CD4-positive, alpha-beta T cell treated with Interleukin-12 subunit alpha and Interleukin-12 subunit beta, for 1 hour (primary cell): ENCODE measurements at places on chromosomes 3 and 15.

DNA sequence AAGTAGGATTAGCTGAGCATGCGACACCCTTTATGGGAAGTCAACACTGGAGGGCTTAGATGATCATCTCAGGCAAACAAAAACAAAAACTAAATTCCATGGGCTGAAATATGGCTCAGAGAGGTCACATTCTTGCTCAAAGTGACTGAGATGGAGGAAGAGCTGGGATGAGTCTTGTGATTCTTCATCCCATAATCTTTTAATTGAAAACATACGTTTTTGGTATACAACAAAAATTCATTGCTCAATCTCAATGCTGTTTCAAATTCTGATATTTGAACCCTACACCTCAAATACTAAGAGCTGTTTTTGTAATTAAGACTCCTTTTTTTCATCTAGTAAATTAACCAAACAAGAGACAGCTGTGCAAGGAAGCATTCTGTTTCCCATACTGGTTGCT lies 257.0 kb downstream of the NR1D2 start:
- no peak for DNase-seq

DNA sequence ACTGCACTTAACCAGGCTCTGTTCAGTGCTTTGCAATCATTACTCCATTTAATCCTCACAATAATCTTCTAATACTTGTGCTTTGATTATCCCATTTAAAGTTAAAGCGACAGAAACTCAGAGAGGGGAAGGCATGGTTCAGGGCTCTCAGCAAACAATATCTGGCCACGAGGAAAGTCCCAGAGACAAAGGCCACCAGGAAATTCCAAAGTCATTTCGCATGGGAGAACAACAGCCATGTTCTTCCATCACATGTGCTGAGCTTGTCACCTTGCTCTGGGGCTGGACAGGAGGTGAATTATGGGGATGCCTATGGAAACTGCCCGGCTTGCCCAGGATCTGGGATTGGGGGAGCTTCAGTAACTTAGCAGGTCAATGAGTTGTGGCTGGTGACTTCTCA lies 66.2 kb upstream of the HRH1 start:
- DNase-seq: no peak

DNA sequence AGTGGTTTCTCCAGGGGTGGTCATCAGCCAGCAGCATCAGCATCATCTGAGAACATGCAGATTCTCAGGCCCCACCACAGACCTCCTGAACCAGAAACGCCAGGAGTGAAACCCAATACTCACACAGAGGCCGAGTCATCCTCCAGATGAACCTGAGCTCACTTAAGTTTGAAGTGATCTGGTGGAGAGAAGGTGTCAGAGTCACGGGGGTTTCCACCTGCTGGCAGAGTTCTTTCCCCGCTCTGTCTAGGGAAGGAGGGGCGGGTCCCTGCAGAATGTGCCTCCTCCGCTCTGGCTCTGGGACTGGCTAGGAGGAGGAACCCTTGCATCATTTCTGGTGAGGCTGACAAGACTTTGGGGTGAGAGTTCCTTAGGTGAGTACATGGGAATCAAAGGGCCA lies 13.3 kb upstream of the KIF23 start:
- DNase-seq: no peak

- DNase-seq: no peak
Measured at GRCh38 chr15:29686079-29686425, 136.2 kb downstream of the TJP1 start.

GRCh38 chr15:66783314-66783713 lies 81.3 kb downstream of the SMAD6 start:
- no peak for DNase-seq
